ENCODE measurements at places on chromosomes 7 and 10.

- DNase-seq: no peak
Observed at GRCh38 chr10:31778627-31779026, 150.0 kb downstream of the ARHGAP12 start.

- no peak for DNase-seq
Observed at GRCh38 chr7:34108165-34108564, 202.8 kb downstream of the BMPER start.

- no peak for DNase-seq
Observed at GRCh38 chr10:79020605-79021004, 48.2 kb upstream of the ZMIZ1 start.

DNA sequence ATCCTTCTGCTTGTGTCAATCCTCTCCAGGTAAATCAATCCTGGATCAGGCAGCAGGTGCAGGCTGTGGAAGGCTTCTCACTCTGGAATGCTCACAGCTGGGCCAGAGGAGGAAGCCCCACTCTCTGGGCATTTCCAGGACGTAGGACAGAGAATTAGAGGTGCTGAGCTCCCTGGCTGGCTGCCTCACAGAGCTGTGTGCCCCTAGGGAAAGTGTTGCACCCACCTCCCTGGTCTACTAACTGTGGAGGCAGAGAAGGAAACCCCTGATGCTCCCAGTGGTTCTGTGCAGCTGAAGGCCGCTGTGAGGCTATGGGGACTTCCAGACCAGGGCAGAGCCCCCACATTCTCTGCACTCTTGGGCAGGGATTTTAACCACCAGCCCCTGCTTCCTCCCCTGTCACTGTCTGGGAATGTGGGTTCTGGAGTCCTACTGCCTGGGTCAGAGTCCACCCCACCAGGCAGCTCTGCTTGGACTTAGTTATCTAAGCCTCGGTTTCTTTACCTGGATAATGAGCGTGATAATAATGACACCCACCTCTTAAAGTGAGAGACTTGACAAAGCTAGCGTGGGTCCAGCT lies 73.5 kb upstream of the EEPD1 start:
- no peak for DNase-seq

All from SW 1271 (cell line).